ENCODE measurements at places on chromosomes 1 and 21.
A peak's percentile ranks its signal among the peaks of the same experiment; 100 is the strongest.

- DNase-seq: no peak
Measured at GRCh38 chr1:89791064-89791726, 29.6 kb upstream of the LRRC8D start.

- no peak for DNase-seq
Measured at GRCh38 chr21:26107429-26107828, 63.1 kb downstream of the APP start.

GRCh38 chr1:43056981-43057391, 98.3 kb upstream of the SLC2A1 start:
- no peak for DNase-seq

DNA sequence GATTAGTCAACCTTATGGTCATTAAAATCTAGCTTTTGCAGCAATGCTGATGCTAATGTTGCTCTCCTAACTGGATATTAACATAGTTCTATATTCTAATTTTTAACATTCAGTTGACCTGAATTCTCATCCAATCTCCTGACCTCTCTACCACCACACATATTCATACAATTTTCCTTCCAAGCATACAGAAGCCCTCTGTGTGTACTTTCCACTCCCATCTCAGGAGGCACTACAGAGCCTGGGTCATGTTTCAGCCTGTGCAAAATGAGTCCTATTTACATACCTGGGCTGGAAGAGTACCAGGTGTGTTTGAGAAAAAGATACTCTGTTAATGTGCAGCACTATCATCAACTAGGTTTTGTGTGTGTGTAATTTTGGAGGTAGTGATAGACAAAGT, 486.3 kb downstream of the NEGR1 start:
- DNase-seq: no peak

- DNase-seq: peak; percentile 6
Measured at GRCh38 chr1:234262007-234262753, 111.1 kb upstream of the COA6 start.

GRCh38 chr1:23533246-23534023, 2.4 kb upstream of the E2F2 start:
- no peak for DNase-seq

- DNase-seq: peak; percentile 43
Measured at GRCh38 chr1:12424793-12425192, 193.2 kb downstream of the DHRS3 start.

DNA sequence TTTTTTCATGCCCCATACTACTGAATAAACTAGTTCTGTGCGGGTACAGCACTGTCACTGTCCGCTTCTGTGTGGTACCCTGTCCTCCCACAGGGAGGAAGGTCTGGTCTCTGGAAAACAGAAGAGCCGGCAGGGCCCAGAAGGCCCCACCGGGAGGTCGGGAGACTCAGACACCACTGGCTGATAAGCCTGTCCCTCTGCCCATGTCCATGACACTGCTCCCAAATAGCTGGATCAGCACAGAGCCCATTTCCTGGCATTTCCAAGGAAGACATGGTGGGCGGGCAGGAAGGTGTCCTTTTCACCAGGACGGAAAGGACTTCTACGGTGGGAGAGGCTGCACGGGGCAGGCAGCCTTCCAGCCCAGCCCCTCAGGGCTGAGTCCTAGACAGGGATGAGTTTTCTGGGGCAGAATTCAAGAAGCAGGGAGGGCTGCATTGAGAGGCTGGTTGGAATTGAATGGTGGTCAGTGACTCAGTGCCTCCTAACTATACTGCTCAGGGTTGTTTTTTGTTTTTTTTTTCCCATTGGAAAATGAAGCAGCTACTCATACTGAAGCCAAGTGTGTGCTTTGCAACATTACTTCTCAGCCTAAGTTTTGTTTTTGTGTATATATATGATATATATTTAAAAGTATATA, 7.1 kb downstream of the PSRC1 start:
- DNase-seq: peak; percentile 74

DNA sequence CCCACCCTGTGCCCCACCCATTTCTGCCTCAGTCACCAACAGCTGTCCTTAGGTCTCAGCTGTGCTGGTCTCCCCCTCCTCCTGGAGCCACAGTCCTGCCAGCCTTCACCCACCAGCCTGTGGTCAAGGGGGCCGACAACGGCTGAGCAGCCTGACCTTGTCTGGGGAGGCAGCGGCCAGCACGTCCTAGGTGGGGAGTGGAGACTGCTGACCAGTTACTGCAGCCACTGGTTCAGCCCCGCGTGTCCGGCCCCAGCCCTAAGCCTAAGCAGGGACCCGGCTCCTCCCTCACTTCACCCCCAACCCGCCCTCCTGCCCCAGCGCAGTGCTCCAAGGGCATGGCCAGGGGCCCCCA, 79.2 kb downstream of the MORN1 start:
- no peak for DNase-seq

DNA sequence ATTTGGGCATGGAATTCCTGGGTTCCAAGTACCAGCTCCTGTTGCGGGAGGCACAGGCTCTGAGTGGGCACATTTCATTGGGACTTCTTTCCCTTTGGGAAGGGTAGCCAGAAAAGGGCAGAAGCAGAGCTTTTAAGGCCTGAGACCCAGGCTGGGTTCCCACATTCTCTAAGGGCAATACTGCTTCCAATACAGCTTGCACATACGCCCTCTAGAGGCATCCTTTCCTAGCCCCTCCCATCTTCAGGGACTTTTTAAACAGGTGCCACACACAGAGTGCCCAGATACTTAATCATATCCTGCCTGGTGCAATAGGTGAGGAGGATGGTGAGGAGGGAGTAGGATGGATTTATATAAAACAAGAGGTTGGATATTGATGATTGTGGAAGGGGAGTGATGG, 5.7 kb downstream of the GPR88 start:
- peak; percentile 13 for DNase-seq

- DNase-seq: no peak
Measured at GRCh38 chr1:232568906-232569553, 60.9 kb downstream of the SIPA1L2 start.

DNA sequence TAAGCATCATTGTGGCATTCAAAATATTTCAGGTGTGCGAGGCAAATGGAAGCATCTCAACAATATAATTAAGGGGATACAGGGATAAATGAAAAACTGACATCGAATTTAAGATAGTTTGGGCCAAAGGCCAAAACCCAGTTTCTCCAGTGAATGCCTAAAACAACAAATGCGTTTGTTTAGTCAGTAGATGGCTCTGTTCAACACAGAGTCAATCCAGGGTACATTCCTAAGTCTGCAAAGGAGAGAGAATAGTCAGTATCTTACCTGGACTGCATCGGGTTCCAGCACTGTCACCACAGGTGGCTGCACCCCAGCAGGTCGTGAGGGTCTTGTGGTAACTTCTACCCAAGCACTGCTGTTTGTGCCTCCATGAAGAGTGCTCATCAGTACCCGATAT, 321.1 kb downstream of the KCTD3 start:
- no peak for DNase-seq

- DNase-seq: no peak
Measured at GRCh38 chr1:45820173-45820572, 16.8 kb downstream of the MAST2 start.

- peak; percentile 13 for DNase-seq
Measured at GRCh38 chr1:182083851-182084486, 22.5 kb upstream of the ZNF648 start.

DNA sequence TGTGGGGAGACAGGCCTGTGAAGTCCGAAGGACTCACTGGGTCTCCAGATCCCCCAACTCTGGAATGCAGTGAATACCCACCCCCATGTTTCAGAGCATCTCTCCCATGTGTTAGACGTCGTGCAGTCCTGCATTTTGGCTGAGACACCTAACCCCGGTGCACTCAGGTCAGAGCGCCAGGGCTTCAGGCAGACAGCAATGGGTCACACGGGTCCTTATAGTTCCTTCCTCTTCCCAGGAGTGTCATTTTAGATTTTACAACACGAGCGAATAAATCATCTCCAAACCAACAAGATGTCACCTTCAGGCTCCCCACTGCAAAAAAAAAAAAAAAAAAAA, 5.1 kb downstream of the PRRX1 start:
- no peak for DNase-seq
